LHCN-M2 (cell line): ENCODE measurements at places on chromosomes 2 and 18.

DNA sequence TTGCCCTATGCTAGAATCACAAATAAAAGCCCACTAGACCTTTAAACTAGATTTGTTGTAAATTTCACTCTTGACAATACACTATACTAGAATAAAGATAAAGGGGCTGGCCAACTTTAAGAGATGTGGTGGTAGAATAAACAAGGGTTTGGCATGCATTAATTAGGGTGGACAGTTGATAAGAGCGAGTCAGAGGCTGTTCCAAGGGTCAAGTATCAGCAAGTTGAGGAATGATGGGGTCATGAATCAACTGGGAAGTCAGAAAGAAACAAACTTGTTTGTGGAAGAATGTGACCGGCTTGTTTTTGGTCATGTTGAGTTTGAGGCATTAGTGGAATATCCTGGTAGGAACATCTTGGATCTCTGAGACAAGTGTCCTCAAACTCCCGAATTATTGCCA lies 398.3 kb upstream of the TNP1 start:
- peak; percentile 40 for DNase-seq

DNA sequence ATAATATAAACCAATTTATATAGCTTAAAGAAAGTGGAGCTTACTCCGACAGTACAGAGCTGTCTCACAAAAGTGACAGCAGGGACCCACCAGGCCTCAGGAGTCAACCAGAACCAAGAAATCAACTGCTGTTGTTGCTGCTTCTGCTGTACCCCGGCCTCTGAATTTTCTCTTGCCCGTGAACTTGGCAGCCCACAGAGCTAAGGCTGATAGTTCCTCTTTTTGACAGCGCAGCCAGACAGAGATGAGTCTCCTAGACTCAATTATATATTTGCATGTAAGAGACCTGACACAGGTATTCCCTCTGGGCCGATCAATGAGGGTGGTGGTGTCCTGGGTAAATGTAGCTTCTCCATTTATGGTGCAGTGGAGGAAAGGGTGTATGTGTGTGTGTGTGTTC lies 109.4 kb downstream of the KCTD1 start:
- no peak for DNase-seq

GRCh38 chr2:149597668-149598326 lies 10.2 kb upstream of the MMADHC start:
- peak; percentile 91 for DNase-seq

DNA sequence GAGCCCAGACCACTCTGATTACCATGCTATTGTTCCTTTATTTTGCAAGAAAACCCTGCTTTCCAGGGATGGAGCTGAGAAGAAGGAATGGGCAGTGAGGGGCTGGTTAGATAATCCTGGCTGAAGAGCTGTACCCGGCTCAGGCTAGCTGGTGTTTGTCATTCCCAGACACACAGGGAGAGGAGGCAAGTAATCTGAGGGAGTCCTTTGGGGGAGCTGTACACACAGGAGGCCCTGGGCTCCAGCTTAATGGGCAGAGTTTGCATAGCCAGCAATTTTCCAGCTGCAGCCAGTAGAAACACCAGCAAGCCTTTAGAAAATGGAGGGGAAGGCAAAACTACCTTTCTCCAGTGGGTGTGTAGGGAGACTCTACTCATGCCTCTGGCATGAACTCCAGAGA lies 259.3 kb downstream of the SOX11 start:
- no peak for DNase-seq

DNA sequence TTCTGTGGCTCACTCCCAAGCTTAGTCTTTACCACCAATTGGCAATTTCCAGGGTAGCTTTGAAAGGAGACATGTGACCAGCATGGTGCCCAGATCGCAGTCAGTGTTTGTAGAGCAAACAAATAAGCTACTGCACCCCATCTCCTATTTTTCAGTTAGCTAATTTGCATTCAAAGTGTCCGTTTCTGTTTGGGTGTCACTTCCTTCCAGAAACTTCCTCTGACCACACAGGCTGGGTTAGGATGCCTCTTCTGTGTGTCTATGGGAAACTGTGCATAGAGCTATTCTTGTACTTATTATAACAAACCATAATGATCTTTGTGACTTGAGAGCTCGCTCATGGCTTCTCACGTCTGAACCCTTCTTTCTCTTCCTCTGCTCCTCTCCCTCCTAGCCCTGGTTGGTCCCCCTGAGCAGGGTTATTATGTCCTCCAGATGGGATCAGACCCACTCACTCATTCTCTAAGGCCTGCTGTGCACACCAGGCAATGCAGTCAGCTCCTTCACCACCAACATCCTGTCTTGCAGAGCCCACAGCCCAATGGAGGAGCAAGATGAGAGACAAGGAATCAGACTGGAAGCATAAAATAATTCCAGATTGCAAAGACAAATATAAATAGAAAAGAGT lies 101.2 kb upstream of the ALK start:
- DNase-seq = no peak
